ENCODE measurements at places on chromosomes 1 and 21. TPM values are rescaled to one million over a fixed set of nuclear protein-coding genes. Genes with fewer than 3 reads are reported as not detected.

ADAMTSL4 gene
- total RNA-seq: 22.7 TPM

AP4B1 gene
- 13.3 TPM for total RNA-seq

HSD3B2 gene
- total RNA-seq: not detected

RBM8A gene
- 92.2 TPM for total RNA-seq

MMP23B gene
- total RNA-seq: 3.1 TPM

RNF186 gene
- total RNA-seq: not detected

ATP6V1G3 gene
- not detected for total RNA-seq

AKR7A3 gene
- 1.7 TPM for total RNA-seq

PM20D1 gene
- total RNA-seq: 33.0 TPM

TNFRSF9 gene
- total RNA-seq: not detected

TNFRSF8 gene
- total RNA-seq: 0.89 TPM

- DNase-seq: no peak
- H3K4me1 ChIP-seq: no peaks in the 10 kb centered on the region
- H3K36me3 ChIP-seq: no peaks in the 10 kb centered on the region
Observed at GRCh38 chr1:143652744-143653428, 318.9 kb downstream of the FAM72C start.

- peaks cover 2% of the 10 kb centered on the region for H3K4me1 ChIP-seq
- no peak overlapping the region for H3K27ac ChIP-seq
- H3K4me3 ChIP-seq: no peak overlapping the region
- DNase-seq: no peak
Observed at GRCh38 chr1:43493661-43494450, 36.8 kb upstream of the PTPRF start.

- H3K27ac ChIP-seq: no peak overlapping the region
- peaks cover 38% of the 10 kb centered on the region for H3K36me3 ChIP-seq
- H3K4me1 ChIP-seq: peaks cover 37% of the 10 kb centered on the region
- no peaks in the 10 kb centered on the region for H3K27me3 ChIP-seq
- no peak overlapping the region for H3K4me3 ChIP-seq
- no peak for DNase-seq
Observed at GRCh38 chr1:93587354-93587753, 94.3 kb downstream of the BCAR3 start.

- no peaks in the 10 kb centered on the region for H3K36me3 ChIP-seq
- H3K27me3 ChIP-seq: peaks cover 49% of the 10 kb centered on the region
- no peak overlapping the region for H3K27ac ChIP-seq
- no peak overlapping the region for H3K4me3 ChIP-seq
- DNase-seq: no peak
Observed at GRCh38 chr1:201371276-201371675, 6.2 kb downstream of the TNNT2 start.

GRCh38 chr1:40315795-40316594 lies 1.1 kb downstream of the COL9A2 start:
- peak overlapping the region; percentile 35 for H3K27ac ChIP-seq
- peak overlapping the region; percentile 44 for H3K4me3 ChIP-seq
- H3K4me1 ChIP-seq: peaks cover 28% of the 10 kb centered on the region
- peaks cover 25% of the 10 kb centered on the region for H3K27me3 ChIP-seq
- DNase-seq: peak; percentile 72

GRCh38 chr1:154595621-154596020 lies 12.4 kb downstream of the ADAR start:
- no peak for DNase-seq
- H3K27ac ChIP-seq: no peak overlapping the region
- H3K4me3 ChIP-seq: no peak overlapping the region
- peaks cover 10% of the 10 kb centered on the region for H3K4me1 ChIP-seq
- H3K27me3 ChIP-seq: no peaks in the 10 kb centered on the region

- no peak for DNase-seq
- peak overlapping the region; percentile 6 for H3K27ac ChIP-seq
- H3K4me1 ChIP-seq: peaks cover 13% of the 10 kb centered on the region
- H3K4me3 ChIP-seq: no peak overlapping the region
- no peaks in the 10 kb centered on the region for H3K36me3 ChIP-seq
Observed at GRCh38 chr21:45875416-45875760, 106.2 kb upstream of the COL6A1 start.

- H3K4me3 ChIP-seq: no peak overlapping the region
- no peaks in the 10 kb centered on the region for H3K27me3 ChIP-seq
- H3K4me1 ChIP-seq: peaks cover 12% of the 10 kb centered on the region
Observed at GRCh38 chr1:246572785-246573184, 6.5 kb downstream of the CNST start.

- H3K36me3 ChIP-seq: no peaks in the 10 kb centered on the region
- H3K27me3 ChIP-seq: no peaks in the 10 kb centered on the region
- no peak overlapping the region for H3K27ac ChIP-seq
- H3K4me3 ChIP-seq: no peak overlapping the region
- no peak for DNase-seq
Observed at GRCh38 chr1:100510451-100510850, 27.5 kb upstream of the GPR88 start.

- H3K4me3 ChIP-seq: peak overlapping the region; percentile 62
- no peaks in the 10 kb centered on the region for H3K27me3 ChIP-seq
- H3K27ac ChIP-seq: no peak overlapping the region
Observed at GRCh38 chr1:28885977-28886730, 28.2 kb upstream of the EPB41 start.

- H3K27ac ChIP-seq: no peak overlapping the region
- H3K4me1 ChIP-seq: no peaks in the 10 kb centered on the region
- H3K36me3 ChIP-seq: no peaks in the 10 kb centered on the region
- DNase-seq: no peak
- peaks cover 5% of the 10 kb centered on the region for H3K27me3 ChIP-seq
- H3K4me3 ChIP-seq: no peak overlapping the region
Observed at GRCh38 chr1:7003676-7004075, 218.4 kb downstream of the CAMTA1 start.

DNA sequence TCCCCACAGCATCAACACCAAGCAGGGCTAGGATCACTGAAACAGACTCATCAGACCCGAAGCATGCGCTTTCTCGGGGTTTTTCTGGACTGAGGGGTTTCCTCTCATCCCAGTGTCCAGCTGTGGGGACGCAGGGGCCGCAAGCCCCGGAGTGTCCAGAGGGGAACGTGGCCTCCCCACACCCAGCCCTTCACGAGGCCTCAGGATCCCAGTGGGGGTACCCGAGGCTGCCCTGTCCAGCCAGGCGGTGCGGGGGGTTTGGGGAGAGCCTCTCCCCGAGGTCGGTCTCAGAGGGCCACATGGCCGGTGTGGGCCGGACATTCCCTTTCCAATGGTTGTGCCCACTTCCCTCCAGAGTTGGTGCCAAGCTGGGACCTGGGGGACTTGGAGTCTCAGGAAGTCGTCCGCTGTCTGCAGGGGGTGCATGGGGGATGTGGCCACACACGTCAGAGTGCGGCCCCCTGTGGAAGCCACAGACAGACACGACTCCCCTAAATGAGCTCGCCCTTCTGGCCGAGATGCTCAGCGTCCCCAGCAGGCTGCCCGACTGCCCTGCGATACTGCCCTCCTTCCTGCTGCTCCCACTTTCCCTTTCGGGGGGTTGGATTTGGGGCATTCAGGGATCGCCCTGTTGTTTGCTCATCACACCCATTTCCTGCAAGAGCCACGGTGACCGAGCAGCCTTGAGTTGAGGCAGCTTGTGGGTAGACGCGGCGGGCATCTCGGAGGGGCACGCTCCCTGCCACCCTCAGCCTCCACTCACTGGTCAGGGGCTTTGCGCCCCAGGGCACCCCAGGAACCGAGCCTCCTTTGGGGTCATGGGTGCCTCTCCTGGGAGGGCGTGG lies 4.1 kb downstream of the COL6A1 start:
- H3K4me1 ChIP-seq: peaks cover 17% of the 10 kb centered on the region
- H3K27me3 ChIP-seq: no peaks in the 10 kb centered on the region
- no peak overlapping the region for H3K4me3 ChIP-seq

- H3K4me1 ChIP-seq: peaks cover 16% of the 10 kb centered on the region
- DNase-seq: no peak
- no peaks in the 10 kb centered on the region for H3K36me3 ChIP-seq
- H3K27ac ChIP-seq: no peak overlapping the region
Observed at GRCh38 chr1:63818567-63819325, 44.9 kb downstream of the ROR1 start.

- H3K27ac ChIP-seq: no peak overlapping the region
- no peak for DNase-seq
- no peaks in the 10 kb centered on the region for H3K27me3 ChIP-seq
- no peaks in the 10 kb centered on the region for H3K36me3 ChIP-seq
Observed at GRCh38 chr1:67883069-67883468, 49.8 kb upstream of the GNG12 start.

GRCh38 chr1:11640101-11640500 lies 14.1 kb downstream of the FBXO2 start:
- no peaks in the 10 kb centered on the region for H3K36me3 ChIP-seq
- H3K27me3 ChIP-seq: peaks cover 34% of the 10 kb centered on the region
- no peaks in the 10 kb centered on the region for H3K4me1 ChIP-seq
- H3K4me3 ChIP-seq: no peak overlapping the region
- no peak for DNase-seq
- no peak overlapping the region for H3K27ac ChIP-seq

GRCh38 chr1:178651742-178652141 lies 73.3 kb upstream of the RALGPS2 start:
- no peak overlapping the region for H3K4me3 ChIP-seq
- H3K36me3 ChIP-seq: no peaks in the 10 kb centered on the region
- no peak for DNase-seq
- H3K27me3 ChIP-seq: no peaks in the 10 kb centered on the region

- H3K4me1 ChIP-seq: peaks cover 23% of the 10 kb centered on the region
- no peak for DNase-seq
- H3K27me3 ChIP-seq: no peaks in the 10 kb centered on the region
- peak overlapping the region; percentile 87 for H3K27ac ChIP-seq
- peak overlapping the region; percentile 92 for H3K4me3 ChIP-seq
Observed at GRCh38 chr21:29018540-29018939, 609 bp downstream of the RWDD2B start.

- no peak overlapping the region for H3K4me3 ChIP-seq
- H3K27me3 ChIP-seq: peaks cover 31% of the 10 kb centered on the region
- H3K4me1 ChIP-seq: no peaks in the 10 kb centered on the region
- H3K36me3 ChIP-seq: no peaks in the 10 kb centered on the region
Observed at GRCh38 chr1:30318413-30318812, 405.0 kb downstream of the MATN1 start.

Data from suprapubic skin (tissue), 4 donors.